Fibroblast of skin of left biceps (primary cell): ENCODE measurements at places on chromosomes 11 and 22.

DNA sequence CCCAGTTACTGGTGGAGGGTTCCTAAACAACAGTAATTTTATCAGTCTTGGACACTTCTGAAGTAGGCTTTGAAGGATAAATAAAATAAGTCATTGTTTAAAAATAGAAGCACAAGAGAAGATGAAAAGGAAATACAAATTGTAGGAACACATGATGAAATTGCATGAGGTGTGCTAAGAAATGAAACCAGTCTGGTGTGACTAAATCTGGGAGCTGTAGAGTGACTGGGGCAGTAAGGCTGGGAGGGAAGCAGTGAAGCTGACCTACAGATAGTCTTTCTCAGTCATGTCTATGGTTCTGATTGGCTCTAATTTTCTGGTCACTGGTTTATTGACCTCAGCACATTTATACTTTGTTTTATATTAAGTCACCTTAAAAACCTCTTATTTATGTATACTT, 139.1 kb downstream of the SLC17A6 start:
- DNase-seq, result no peak

DNA sequence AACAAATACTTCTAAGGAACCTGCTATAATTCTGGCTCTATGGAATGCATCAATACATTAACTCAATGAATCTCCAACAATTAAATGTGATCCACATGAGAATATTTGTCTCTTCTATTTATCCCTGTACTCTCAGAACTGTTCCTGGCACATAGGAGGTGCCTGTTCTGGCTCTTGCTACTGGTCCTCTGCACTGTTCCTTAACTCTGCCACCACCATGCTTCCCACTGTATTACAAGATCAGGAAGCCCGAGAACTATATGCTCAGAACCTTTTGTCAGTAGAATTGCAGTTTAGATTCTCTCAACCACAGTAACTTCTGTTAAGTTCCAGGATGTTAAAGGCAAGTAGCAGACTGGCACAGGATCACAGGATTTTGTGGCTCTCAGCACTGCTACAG, 376.3 kb upstream of the CCDC90B start:
- DNase-seq, result no peak

- DNase-seq, result no peak
Observed at GRCh38 chr22:32824531-32825312, 23.2 kb downstream of the TIMP3 start.

DNA sequence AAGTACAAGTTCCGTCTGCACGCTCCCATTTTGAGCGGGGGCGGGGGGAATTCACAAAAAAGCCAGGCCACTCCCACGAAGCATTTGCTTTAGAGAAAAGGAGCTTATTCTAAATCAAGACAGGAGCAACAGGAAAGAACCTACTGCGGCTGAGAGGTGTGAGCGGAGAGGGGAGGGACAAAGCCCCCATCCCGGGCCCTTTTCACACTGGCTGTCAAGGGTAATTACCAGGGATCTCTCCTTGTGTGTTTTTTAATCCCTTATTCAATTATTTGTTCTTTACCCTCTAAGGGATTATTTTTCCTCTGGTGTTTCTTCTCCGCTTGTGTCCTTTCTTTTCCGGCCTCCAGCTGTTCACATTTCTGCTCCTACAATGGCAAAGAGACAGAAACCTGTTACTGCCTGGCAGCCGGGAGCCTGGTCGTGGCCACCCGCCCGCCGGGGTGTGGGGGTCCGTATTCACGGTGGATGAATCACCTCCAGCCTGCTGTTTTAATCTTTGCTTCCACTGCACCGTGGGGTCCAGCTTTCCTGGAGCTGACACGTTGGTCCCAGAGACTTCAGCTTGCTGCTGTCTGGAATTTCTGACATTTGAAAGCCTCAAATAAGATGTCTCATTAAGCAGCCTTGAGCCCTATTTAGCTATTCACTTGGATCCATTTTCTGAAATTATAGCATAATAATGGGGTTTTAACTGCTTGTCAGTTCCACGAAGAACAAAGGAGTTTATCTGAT, 61.4 kb upstream of the FADD start:
- DNase-seq, result no peak

DNA sequence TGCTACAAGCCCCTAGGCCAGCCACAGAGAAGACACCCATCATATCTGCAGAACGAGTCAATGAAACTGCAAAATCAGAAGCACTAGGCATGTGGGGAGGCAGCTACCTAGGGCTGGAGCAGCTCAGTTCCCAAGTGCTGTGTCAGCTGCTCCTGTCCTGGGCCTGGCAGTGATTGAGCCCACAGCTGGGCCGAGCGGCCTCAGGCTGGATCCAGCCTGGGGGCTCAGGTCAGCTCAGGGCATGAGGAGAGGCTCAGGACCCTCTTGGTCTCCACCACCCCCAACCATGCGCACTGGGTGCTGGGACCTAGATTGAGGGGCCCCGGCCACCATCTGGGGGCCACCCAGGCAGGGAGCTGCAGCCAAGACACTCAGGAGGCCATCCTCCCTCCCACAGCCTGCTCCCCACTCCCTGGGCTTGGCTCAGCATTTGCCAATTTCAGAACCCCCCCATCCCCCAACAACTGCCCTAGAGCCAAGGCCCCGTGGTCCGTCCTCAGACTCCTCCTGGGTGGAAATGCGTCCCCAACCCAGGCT, 2.4 kb upstream of the TNNT3 start:
- no peak for DNase-seq

DNA sequence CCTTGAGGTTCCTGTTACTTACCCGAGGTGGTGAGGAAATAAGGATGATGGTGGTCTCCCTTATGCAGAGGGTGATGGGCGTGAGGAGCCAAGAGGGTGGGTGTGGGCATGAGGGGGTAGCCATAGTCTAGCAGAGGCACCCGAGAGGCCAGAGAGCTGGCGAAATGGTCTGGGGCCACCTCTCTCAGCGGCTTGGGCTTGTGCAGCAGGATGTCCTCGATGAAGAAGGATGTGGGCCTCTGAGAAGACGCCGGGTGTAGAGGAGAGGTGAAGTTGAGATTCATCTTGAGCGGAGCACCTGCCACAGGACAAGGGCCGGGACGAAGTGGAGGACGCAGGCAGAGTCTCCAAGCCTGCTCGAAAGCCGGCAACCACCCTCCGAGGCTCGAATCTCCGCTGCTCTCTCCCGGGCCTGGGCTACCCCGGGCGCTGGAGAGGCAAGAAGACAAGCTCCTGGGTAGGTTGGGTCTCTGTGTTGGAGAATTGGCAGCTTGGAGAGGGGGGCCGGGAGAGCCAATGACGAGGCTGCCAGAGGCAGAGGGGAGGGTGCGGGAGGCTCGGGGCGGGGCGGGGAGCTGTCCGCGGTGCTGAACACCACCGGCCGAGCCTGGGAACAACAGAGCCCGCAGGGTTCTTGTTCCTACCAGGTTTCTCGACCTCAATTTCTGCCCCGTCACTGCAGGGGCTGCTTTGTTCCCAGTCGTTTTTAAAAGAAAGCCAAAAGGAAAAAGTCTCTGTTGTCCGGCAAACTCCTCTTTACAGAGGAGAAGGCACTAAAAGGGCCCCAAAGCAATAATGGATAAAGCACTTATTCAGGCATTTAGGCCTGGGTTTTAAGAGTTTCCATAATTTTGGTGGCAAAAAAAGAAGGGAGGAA, at the start of gene BSX:
Gene BSX (minus strand): TSS at position 447 of the 877 bp plus-strand sequence. CDS start 163 bp downstream, at position 284.
- peak; percentile 4 for DNase-seq

- DNase-seq, result no peak
Observed at GRCh38 chr11:61534025-61534932, 25.7 kb downstream of the LRRC10B start.

- no peak for DNase-seq
Observed at GRCh38 chr11:76265771-76266241, 59.5 kb upstream of the WNT11 start.

DNA sequence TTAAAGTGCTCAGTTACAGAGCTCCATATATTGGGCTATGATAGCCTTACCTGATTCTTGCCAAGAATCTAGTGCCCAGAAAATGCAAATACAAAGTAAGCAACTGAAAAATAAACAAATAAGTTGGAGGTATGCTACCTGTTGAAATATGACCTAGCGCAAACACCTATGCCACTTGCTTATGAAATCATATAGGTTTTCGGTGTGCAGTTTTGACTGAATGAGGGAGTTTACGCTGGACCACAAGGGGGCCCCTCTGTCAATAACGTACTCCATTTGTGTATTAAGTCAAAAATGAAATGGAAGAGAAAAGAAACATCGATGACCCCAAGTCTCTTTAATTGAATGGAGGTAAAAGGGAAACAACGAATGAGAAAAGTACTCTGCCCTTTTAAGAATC, 84.9 kb upstream of the TRIM77 start:
- no peak for DNase-seq

- DNase-seq, result no peak
Observed at GRCh38 chr11:72738199-72739141, 13.7 kb downstream of the ARAP1 start.

DNA sequence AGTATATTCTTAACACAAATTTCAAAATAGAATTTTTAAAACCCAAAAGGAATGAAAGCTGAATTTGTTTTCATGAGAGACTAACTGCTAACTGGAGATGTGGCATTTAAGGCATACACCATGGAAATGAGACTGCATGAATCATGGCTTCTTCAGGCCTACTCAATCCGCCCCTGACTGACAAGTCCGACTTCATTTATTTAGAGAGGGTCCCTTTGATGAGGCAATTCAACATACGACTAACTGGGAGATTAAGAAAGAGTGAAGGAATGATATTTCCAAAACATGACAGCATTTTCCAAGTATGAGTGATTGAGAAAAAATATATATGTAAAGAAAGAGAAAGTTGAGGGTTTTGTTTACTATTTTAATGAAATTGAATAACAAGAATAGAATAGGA, 720.1 kb downstream of the DLG2 start:
- DNase-seq, result no peak

GRCh38 chr11:44680982-44681597, 45.7 kb upstream of the TSPAN18 start:
- DNase-seq, result no peak

DNA sequence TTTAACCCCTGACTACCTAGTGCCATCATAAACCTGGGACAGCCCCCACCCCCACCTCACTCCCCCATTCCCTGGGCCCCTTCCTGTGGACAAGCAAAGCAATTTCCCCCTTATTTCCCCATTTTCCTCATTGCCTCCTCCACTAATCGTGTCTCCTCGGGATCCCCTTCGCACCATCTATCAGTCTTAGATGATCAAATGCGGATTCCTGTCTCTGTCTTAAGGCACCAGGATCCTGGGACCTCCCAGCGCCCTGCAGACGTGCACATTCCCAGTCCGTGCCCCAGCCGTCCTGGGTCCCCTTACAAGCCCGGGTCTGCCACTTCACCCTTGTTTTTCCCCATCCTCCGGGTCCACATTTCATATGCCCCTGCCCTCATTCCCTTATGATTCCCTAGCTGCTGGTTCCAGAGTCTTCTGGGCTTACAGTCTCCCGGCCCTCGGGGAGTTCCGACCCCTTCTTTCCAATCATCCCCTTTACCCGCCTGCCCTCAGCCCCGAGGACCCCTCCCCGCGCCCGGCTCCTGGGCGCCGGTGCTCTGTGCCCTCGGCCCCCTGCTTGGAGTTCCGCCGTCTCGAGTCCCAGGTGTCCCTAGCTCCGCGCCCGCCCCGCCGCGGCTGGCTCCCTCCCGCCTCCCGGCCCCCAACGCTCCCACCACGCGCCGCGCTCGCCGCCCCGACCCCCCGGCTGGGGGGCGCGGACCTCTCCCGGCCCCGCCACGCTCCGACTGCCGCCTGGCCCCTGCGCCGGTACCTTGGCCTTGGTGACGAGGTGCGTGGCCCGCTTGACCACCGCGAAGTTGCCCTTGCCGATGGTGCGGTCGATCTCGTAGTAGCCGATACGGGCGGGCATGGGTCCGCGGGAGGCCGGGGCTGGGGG, 599 bp downstream of the SIK3 start:
- no peak for DNase-seq

DNA sequence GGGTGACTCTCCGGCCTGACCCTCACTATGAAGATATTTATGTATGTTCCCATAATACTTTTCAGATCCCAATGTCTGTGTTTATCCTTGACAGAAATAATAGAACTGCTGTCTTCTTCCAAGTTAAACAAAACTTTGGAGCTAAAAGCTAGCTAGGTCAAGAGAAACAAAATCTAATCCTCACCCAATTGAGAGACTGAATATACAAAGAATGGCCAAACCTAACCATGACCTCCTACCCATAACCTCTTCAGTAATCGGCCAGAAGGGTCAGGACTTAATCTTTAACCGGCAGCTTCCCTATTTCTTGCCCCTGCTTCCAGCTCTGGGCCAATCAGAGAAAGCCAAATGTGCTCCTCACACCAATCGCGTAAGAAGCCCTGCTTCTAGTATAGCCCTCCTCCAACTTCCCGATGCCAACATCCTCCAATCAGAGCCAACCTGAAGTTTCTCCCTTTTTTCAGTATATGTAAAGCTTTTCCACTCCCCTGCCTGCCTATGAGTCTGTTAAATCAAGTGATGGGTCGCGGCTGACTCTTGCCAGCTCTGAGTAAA, 1.7 kb upstream of the DDX6 start:
- DNase-seq, result peak; percentile 67
